Dermis blood vessel endothelial cell (primary cell): ENCODE measurements at places on chromosomes 5 and 9.

- DNase-seq: no peak
These were observed 216.3 kb downstream of the TTLL11 start for GRCh38 chr9:121876658-121877271.

- no peak for DNase-seq
These were observed 53.0 kb downstream of the GADD45G start for GRCh38 chr9:89657765-89658164.

GRCh38 chr5:124371111-124371706 is 375.2 kb downstream of the ZNF608 start:
- DNase-seq: no peak

- DNase-seq: peak; percentile 87
These were observed 148.1 kb upstream of the MPDZ start for GRCh38 chr9:13427587-13427986.

DNA sequence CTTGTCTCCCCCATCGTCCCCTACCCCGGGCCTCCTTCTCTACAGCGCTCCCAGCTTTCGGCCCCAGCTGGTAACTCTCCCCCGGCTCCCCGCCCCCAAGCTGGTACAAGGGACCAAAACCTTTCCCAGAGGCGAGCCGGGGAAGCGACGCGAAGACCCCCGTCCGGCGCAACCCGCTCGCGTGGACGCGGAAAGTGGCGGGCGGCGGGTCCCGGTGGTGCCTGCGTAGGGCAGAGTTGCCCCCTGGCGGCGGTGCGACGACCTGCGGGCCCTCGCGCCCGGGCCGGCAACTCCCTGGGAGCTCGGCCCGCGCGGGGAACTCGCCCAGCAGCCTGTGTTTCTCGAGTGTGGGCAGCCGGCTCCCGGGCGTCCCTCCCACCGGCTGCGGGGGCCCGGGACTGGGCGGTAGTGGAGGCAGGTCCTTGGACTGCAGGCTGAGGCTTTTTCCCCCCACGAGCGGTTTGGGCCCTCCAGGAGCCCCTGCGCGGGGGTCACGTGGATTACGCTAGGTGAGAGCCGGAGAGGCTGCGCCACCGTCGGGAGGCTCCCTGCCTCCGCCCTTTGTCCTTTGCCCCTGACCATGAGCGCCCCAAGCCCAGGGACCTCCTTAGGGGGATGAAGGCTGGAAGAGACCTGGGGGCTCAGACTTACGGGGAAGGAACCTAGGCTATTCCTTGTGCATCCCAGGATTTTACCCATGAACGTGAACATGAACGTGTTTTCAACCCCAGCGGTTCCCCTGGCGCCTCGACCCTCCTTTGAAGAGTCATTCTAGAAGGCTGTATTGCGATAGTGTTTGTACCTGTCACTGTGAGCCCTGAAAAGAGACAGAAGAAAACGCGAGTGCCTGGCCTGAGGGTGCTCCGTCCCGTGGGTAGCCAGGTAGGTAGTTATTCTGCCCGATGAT is 2.9 kb upstream of the FOXD1 start:
- DNase-seq: peak; percentile 75

DNA sequence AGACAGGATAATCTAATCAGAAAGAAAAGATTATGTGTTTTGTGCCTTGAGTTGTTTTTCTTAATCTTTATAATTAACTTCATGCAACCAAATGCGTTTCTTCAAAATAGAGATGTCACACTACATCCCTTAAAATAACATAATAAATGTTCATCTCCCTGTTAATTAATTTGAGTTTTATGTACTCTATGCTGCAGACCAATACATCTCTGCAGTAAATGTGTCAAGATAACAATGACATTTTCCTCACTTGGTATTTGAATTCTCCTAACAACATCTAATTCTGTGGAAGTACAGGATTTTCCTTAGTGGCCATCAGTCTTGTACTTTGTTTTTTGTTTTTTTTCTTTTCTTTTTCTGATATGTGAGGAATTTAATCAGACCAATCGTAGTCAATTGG is 279.2 kb upstream of the TYRP1 start:
- no peak for DNase-seq

DNA sequence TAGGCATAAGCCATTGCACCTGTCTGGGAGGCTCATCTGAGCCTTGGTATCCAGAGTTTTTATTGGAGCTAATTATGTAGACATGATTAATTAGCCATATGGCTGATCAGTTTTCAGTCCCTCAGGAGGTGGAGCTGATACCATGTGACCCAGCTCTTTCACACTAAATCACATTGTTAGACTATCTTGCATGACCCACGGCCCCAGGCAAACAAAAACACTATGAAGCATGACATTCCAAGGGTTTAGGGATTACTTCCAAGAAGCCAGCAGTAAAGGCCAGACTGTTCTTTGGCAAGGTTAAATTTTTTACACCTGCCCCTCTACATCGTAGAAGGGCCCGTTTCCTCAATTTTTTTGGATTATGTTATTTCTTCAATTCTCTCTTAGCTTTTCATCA is 5.0 kb upstream of the C5orf24 start:
- no peak for DNase-seq

- DNase-seq: no peak
These were observed 422.0 kb downstream of the HINT1 start for GRCh38 chr5:130743092-130743491.

DNA sequence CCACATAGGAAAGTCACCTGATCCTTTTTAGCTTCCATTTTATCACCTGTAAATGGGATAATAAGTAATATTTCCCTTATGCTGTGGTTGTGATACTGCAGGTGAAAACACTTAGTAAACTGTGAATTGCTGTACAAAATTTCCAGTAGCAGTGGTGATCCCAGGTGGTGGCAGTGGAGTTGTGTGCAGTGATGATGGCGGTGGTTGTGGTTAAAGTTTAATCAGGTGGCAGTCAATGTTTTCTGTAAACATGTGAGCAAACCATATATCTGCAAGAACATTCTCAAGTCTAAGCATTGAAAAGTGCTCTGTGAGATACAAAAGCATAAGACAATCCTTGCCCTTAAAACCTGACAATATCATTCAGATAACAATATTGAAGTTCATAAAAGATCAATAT is 480.2 kb downstream of the RASEF start:
- no peak for DNase-seq

GRCh38 chr5:6361101-6361500 is 17.2 kb downstream of the MED10 start:
- DNase-seq: no peak

- DNase-seq: no peak
These were observed 24.8 kb downstream of the RANBP3L start for GRCh38 chr5:36276864-36277263.

- no peak for DNase-seq
These were observed 639.7 kb downstream of the PTPRD start for GRCh38 chr9:9973062-9973461.

GRCh38 chr9:127078988-127079387 is 43.4 kb downstream of the ANGPTL2 start:
- DNase-seq: no peak

GRCh38 chr5:147835386-147835798 is 3.9 kb upstream of the SPINK1 start:
- DNase-seq: no peak

GRCh38 chr9:7123743-7124142 is 366.0 kb downstream of the KDM4C start:
- no peak for DNase-seq

- no peak for DNase-seq
These were observed 495.2 kb downstream of the TLE4 start for GRCh38 chr9:80066931-80067330.

DNA sequence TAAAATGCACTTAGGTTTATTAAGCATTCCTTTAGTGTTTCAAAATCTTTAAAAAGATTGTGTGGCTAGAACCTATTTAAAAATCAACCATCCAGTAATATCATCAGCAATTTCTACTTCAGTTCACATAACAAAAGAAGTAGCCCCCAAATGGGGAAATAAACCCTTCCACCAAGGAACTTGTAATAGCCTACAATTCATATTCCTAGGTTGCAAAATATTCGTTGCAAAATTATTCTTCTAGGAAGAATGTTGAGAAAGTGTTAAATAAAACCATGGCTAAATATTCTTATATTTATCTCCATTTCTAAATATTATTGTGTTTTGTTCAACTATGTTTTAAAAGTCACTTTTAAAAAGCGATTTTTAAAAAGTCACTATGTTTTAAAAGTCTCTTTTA is 177.9 kb upstream of the PRLR start:
- no peak for DNase-seq

- DNase-seq: no peak
These were observed 424.0 kb upstream of the ZNF462 start for GRCh38 chr9:106438928-106439327.

DNA sequence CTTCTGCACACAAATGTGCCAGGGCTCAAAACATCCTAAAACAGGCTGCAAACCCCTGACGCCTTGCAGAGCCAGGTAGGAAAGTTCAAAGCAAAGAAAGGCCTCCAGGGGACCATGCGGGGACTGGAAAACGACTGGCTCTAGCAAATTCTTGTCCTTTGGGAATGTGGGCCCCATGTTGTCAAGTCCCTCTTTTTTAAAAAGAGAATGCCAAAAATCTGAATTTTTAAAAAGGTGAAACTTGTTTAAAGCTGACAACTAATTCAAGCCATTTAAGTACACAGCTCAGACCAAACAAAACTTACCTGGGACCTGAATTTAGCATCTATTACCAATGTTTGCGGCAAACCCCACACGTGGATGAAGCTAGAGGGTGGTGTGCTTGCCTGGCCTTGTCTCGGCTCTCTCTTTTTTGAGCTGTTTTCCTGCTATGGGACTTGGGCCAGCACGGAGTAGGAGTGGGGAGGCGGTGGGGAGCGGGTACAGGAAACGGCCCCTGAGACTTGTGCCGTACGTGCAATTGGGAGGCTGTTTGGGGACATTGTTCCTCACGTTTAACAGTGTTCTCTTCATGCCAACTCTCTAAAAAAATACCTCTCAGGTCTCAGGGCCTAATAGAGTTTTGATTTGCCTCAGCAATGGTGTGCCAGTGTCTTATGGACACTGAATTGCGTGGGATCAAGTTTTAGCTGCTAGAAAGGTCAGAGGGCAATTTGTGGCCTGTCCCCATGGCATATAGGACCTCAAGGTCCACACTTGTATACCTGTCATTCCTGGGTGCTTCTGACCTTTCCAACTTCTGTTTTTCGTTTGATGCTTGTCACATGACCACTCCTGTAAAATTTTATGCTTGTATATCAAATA is 15.1 kb upstream of the PHF19 start:
- DNase-seq: peak; percentile 40

DNA sequence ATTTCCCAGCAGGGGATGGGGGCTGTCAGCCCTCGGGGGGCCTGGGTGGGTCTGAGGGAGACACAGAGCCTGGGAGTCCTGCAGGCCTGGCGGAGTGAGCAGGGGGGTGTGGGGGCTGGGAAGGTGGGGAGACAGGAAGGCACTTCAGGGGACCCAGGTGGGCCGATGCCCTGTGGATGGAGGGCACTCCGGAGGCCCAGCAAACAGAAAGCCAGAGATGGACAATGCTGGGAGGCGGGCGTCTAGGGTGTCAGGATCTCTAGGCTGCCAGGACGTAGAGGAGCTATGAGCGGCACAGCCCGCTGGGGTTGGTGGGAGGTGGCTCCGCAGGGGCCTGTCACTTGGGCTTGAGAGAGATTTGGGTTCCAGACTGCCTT is 87.6 kb upstream of the COL5A1 start:
- DNase-seq: no peak
